ENCODE measurements at places on chromosomes 13 and 19.

DNA sequence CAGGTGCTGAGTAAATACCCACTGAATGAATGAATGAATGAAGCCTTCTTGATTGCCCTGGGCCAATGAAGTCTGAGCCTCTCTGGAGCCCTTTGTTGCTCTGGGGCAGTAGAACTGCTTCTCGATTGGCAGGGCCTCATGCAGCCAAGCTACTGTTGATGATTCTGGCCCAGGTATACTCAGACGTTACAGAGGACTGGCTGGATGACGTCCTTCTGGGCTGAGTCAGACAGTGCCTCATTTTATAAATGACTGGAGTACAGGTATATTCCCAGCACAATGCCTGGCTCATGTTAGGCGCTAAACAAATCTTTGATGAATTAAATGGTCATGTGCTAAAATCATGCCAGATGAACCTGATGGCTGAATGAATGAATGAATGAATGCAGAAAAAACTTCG, 243.8 kb upstream of the MAB21L1 start:
- DNase-seq, result no peak

DNA sequence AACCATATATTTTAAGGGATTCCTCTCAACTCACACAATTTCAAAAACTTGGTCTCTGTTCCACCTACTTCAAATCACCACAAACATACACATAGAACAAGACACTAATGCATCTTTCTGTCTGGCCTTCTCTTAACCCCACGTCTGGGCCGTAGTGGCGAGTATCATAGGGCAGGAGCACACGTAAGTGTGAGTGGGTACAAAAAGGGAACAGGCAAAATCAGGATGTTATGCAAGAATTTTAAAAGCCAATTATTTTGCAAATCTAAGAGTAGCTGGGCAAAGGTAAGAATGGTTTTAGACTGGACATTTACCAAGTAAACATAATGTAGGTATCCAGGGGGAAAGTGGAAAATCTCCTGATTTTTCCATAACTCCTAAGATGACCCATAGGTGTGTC, 35.1 kb downstream of the MTMR6 start:
- DNase-seq, result no peak

GRCh38 chr19:46353730-46354528, 7.0 kb downstream of the PPP5C start:
- peak; percentile 21 for DNase-seq

DNA sequence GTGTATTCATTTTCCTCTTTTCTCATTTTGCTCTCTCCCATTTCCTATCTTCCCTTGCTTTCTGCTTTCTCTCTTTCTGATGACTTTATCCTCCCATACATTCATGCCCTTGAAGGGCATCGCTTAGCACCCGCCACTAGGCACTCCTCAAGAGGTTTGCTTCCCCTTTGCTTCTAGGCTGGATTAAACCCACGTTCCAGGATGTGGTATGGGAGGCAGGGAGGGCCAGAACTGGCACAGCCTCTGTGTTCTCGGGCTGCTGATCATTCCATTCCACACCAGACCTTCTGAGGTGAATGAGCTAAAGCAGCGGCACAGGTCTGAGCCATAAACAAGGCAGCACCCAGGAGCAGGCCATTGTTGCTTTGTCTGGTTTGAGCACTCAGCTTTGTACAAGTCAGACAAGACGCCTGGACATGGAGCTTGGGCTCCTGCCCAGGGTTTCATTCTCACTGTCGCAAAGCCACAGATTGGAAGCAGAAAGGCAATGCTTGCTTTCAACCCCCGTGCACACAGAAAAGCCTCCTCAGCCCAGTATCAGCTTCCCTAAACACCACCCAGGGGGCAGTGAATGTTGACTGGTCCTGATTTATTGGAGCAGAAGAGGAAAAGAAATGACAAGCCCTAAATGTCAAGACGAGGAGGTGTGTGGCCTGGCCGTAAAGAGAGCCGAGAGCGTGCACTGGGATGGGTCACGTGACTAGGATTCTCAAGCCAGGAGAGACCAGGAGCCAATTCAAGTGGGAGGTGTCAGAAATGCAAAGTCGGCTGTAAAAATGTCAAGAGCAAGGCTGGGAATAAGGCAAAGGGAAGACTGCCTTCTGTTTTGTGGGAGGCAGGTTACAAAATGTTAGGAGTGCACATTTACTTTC, 218.0 kb upstream of the SERP2 start:
- peak; percentile 68 for DNase-seq

Measured in dorsolateral prefrontal cortex (tissue), 122 donors.